RWPE2 (cell line): ENCODE measurements at places on chromosomes 6 and 20.

DNA sequence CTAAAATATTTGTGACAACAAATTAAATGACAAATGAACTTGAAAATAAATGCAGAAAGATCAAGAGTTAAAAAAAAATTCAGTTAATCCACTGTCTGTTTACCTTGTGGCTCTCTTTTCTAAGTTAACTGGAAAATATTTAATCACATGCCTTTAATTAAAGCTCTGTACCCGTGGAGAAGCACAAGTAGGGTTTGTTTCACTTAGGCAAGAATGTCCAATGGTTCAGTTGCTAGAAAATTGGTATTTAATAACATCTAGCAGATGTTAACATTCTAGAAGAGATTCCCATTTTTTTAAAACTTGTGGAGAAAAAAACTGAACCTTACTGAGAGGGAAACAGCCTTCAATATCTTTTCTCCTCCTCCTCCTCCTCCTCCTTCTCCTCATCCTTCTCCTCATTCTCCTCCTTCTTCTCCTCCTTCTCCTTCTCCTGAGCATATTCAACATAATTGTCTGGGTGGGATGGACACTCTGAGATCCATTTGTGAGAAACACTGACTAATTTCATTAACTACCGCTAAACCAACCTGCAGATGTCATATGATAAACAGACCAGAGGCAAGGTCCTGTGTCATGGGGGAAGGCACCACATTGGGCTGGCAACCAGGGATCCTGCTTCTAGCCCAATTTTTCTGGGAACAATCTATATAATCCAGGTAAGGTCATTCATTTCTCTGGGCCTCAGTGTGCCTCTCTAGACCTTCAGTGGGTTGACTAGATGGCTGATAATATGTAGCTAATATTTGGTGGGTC lies 44.1 kb upstream of the AKIRIN2 start:
- DNase-seq = no peak

- no peak for DNase-seq
Measured at GRCh38 chr20:60553095-60553494, 594.9 kb downstream of the CDH26 start.

GRCh38 chr6:40894962-40895799 lies 143.8 kb downstream of the UNC5CL start:
- no peak for DNase-seq

DNA sequence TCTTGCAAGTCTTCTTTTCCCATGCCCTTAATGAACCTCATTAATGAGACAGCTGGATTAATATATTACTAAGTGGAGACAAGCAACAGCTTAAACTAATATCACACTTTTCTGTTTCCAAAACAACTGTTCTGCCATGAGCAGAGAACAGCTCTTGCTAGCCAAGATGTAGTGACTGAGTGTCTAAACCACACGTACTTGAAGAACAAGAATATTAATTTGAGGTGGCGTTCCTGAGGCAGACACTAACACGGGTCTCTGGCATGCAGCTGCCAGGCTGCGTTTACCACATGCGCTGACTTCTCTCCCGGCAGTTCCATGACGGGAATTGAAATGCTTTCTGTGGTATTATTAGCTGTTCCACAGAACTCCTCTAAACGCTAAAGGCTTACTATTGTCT lies 80.6 kb downstream of the FNDC1 start:
- no peak for DNase-seq

DNA sequence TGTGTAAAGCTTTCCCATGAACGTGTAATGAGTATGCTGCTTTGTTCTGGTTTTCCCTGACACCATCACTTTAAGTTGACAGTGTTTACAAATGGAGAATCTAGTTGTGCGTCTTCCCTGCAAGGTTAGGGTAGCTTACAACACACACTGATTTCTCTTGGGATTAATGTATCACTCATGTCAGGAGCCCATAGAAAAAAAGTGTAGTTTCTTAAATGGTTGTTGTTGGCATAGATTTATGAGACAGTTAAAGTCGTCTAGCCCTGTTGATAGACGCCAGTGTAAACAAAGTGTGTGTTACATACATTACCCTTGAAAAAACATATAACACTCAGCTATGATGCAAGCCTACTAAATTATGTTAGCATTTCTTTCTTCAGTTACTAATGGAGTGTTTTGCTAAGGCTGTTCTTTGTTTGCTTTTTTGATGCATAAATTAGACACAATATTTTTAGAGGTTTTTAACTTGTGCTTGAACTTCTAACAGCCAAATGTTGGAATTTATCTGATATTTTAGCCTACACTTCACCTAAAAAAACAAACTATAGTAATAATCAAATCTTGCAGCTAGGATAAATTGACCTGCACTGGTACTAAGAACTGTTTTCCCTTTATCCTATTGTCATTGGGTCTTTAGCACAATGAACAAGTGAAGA lies 88.6 kb downstream of the RNF217 start:
- DNase-seq = no peak

DNA sequence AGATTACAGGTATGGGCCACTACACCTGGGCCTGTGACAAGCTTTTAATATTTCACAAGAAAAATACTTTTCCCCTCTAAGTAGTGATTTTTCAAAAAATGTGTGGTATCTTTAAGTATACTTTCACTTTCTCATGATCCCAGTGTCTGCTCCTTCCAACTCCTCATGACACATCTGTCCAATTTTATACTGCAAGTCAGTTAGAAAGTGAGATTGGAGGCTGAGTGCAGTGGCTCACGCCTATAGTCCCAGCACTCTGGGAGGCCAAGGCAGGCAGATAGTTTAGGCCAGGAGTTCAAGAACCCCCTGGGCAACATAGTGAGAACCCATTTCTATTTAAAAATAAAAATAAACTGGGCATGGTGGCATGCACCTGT lies 20.2 kb downstream of the PIM1 start:
- DNase-seq = no peak

GRCh38 chr6:105057160-105057559 lies 100.3 kb downstream of the LIN28B start:
- no peak for DNase-seq

- no peak for DNase-seq
Measured at GRCh38 chr6:21987501-21987957, 309.3 kb downstream of the PRL start.

- DNase-seq = no peak
Measured at GRCh38 chr6:142030115-142030619, 102.6 kb upstream of the GJE1 start.

- DNase-seq = no peak
Measured at GRCh38 chr6:17390276-17390675, 3.1 kb upstream of the CAP2 start.

- DNase-seq = no peak
Measured at GRCh38 chr6:140475086-140475485, 1100.6 kb upstream of the CITED2 start.

GRCh38 chr6:44127186-44128019 lies at the start of the genes MRPL14 and TMEM63B:
TSS of gene MRPL14 (minus strand) at chr6:44127452. CDS start at chr6:44116611, 10,841 bp downstream.
TSS of gene TMEM63B (plus strand) at chr6:44127554. CDS start at chr6:44134585, 7,031 bp downstream.
- no peak for DNase-seq
